NCI-H1105 treated with DMSO at 0.1 percent for 48 hours (cell line): ENCODE measurements at places on chromosomes 1 and 21.

GRCh38 chr1:175129182-175129581 lies 61.5 kb downstream of the TNN start:
- no peak for DNase-seq

DNA sequence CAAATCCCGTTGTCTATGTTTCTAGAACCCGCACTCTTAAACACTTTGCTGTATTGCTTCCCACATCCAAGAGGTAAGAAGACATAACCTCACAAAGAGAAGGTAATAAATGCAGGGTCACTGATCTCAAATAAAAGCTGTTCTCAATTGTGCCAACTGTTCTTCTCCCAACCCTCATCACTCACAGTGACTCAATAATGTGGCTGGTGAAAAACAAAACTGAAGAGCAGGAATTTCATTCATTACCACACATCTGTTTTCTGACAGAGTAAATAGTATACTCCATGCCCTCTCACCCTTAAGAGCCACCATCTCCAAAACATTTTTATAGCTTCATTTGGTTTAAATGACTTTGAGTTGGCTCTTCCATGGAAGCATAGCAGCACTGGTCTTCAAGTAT lies 6.2 kb upstream of the ERICH3 start:
- DNase-seq = no peak

- no peak for DNase-seq
These were observed 37.5 kb downstream of the XCL2 start for GRCh38 chr1:168506204-168506819.

GRCh38 chr1:106912131-106912530 lies 144.3 kb upstream of the PRMT6 start:
- no peak for DNase-seq

DNA sequence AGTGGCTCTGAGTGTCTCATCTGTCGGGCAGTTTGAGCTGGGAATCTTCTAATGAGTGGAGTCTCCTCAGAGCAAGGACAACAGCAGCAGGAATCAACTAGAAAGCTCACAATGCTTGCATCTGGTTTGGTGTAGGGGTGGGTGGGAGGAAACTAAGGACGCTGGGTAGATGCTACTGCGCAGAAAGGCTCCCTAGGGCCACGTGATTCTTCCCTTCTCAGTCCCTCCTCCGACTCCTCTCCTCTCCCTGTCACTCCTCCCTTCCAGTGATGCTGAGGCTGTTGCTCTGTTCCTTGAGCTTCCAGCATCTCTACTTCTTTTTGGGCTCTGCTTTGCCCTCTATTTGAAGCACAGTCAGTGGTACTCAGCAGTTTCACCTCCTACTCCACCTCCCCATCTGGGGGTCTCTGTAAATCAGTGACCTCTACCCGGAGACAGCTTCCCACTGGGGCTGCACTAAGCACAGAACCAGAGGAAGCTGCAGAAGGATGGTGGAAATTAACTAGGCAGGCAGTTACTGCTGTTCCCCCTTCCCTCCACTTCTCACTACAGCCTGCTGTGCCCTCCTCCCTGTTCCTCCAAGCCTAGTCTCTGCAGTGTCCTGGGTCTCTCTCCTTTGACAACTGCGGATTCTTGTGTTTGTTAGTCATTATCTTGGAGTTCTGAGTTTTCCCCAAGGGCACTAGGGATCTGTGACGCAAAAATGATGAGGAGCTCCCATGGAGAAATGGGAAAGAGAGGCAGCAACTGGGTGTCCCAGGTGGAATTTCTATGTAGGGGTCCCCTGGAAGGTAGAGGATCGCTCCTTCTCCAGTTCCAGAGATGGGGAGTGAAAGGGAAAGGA lies 5.8 kb downstream of the LINGO4 start:
- DNase-seq = no peak

- DNase-seq = no peak
These were observed 7.9 kb downstream of the HYI start for GRCh38 chr1:43445606-43446387.

DNA sequence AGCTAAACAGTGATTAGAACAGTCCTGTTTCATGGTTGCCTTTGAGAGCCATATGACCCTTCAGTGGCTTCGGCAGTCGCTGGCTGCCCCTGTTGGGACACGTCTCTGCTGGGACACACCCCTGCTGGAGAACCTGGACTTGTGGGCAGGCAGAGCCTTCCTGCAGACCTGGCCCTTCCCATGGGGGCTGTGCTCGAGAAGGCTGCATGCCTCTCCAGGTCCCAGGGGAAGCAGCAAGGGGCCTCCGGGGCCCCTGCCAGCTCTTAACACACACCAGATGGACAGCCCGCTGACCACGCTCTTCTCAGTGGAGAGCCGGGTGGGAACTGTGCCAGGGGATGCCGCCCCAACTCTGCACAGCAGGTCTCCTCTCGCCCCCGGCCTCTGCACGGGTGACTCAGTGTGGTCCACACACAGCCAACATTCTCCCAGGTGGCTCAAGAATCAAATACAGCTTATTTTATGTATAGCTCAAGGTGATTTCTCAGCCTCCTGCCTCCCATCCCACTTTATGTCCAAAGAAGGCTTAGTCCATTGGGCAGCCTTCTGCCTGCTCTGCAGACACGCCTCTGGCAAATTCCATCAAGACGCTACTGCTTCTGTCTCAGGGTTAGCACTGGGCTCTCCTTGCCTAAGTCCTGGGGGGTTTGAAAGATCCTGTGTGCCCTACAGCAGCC lies 450.8 kb downstream of the KIF26B start:
- DNase-seq = no peak

- peak; percentile 45 for DNase-seq
These were observed 80.2 kb downstream of the ADSS2 start for GRCh38 chr1:244371242-244372141.

GRCh38 chr1:205350691-205351141 lies 6.0 kb downstream of the KLHDC8A start:
- no peak for DNase-seq

DNA sequence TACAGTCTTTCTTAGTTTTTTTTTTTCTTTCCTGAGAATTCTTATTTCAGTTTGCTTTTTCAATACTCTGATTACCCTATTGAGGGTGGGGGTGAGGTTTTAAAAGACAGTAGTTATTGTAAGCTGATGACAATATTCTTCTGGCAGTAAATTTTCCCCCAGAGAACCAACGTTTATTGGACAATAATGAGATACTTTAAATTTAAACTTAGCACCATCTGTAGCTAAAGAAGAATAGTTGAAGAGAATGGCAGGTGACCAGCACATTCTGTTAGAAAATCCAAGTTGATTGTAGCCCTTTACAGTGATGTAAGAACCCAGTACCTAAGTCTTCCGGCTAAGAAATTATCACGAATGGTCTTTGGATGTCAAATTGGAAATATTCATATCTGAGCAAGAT lies 364.6 kb upstream of the LYPLAL1 start:
- DNase-seq = no peak

GRCh38 chr1:202007805-202008489 lies 2.4 kb upstream of the ELF3 start:
- DNase-seq = peak; percentile 49

GRCh38 chr1:61487801-61488200 lies 237.1 kb downstream of the TM2D1 start:
- DNase-seq = no peak

- DNase-seq = no peak
These were observed 91.7 kb downstream of the COL24A1 start for GRCh38 chr1:86064899-86065298.

DNA sequence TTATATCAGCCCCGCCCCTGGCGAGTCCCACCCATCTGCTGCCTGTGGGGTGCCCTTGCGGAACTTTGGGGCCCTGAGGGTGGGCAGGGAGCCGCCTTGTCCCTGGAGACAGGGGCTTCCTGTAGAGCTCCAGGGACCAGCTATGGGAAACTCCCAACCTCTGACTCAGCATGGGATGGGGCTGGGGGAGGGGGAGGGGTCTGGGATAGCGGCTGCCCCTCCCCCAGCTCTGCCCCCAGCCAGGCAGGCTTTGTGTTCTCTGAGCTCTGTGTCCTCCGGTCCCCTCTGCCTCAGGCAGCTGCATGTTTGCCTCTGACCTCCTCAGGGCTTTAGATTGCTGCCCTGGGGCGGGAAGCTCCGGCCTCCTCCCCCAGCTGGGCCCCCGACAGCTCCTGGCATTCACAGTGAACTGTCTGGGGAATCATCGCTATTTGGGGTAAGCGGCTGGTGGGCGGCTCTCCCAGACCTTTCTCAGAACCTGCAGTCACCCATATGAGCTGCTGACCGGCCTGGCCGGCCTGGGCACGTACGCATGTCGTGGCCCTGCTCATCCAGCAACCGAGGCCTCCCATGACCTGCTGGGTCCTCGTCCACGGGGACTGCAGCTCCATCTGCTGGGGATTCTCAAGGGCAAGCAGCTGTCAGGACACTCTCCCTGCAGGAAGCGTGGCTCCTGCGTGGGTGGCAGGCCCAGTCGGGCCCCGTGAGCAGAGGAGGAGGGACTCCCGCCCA lies 17.1 kb downstream of the ARHGEF16 start:
- DNase-seq = no peak

- DNase-seq = no peak
These were observed 501.0 kb downstream of the SETD4 start for GRCh38 chr21:35559128-35559828.
